Fibroblast of upper back skin (primary cell): ENCODE measurements at places on chromosomes 5 and 9.

- DNase-seq: no peak
These were observed 483.7 kb downstream of the ENC1 start for GRCh38 chr5:74156728-74157383.

- no peak for DNase-seq
These were observed 124.1 kb downstream of the FAM174A start for GRCh38 chr5:100659080-100659795.

- no peak for DNase-seq
These were observed 1.1 kb downstream of the OSTF1 start for GRCh38 chr9:75089373-75089766.

DNA sequence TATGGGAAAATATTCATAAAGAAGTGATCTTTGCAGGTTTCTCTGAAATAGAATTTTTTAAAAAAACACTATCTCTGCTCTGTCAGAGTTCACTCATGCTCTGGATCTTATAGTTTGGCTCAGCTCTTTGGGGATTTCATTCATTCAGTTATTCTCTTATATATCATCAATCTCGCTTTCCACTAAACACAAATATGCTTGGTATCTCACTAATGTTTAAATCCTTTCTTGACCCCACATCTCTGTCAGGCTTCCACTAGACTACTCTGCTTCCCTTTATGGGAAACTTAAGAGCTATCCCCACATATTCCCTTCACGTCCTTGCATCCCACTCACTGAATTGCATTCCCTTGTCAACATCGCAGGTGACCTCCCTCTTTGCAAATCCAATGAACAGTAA, 396.1 kb downstream of the ENC1 start:
- peak; percentile 66 for DNase-seq

DNA sequence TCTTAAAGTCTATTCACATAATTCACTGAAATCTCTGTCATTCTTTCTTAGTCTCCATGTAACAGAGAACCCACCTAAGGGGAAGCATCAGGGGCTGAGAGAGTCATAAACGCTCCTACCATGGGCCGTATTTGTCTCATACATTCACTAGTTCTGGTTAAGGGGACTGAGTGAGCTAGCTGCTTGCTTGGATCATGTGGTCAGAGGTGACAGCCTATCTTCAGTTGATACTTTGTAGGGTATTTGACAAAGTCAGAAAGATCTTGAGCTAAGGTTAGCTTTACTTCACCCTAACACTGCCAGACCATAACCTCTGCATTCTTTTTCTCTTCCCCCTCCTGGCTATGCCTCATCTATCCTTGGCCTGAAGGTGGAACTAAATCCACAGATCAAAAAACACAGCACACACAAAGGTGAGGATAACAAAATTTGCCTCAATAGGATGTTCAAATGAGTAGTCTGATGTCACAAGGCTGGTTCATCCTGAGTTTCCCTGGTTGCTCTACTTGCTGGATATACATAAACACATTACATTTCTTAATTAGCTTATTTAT, 66.5 kb downstream of the MARCHF3 start:
- no peak for DNase-seq

GRCh38 chr5:172437445-172438318, 16.6 kb downstream of the SH3PXD2B start:
- DNase-seq: peak; percentile 88

- no peak for DNase-seq
These were observed 64.2 kb upstream of the OLFM1 start for GRCh38 chr9:135023088-135023785.

DNA sequence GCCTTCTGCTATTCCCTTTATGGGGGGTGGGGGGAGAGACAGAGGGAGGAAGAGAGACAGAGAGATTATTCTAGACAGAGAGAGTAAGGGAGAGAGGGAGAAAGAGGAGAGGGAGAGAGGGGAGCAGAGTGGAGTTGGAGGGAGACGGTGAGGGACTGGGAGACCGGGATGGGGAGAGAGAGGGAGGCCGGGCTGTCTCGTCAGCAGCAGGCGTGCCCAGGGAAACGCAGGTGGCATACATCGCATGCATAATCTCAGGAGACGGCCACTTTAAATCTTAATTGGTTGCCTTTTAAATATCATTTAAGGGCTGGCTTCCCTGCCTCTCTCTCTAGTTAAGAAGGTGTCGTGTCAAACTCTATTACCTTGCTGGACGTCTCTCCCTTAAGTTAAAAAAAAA, 8.4 kb downstream of the IRX4 start:
- DNase-seq: no peak

DNA sequence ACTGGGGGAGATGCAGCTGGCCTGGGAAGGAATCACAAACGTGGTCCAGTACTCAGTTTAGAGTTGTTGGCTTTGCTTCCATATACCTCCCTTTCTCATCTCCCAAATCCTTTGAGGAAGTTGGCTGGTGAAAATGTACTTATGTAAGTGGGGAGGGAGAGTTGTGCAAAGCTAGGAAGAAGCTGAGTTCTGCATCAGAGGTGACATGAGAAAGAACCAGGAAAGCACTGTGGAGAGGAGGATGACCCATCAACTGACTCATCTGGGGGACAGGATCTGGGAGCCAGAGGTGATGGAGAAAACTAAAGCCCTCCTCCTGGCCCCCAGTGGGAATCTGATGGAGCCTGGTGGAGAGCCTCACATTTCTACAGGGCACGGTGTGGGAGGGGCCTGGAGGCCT, 16.2 kb downstream of the KCNMB1 start:
- DNase-seq: no peak

- no peak for DNase-seq
These were observed 300.3 kb downstream of the ZNF608 start for GRCh38 chr5:124446120-124446519.

- no peak for DNase-seq
These were observed 1156.4 kb downstream of the FOXD4L5 start for GRCh38 chr9:64128572-64128971.

GRCh38 chr5:175517824-175518450, 39.6 kb downstream of the SFXN1 start:
- DNase-seq: peak; percentile 64

GRCh38 chr5:95256991-95257390, 27.9 kb downstream of the MCTP1 start:
- DNase-seq: peak; percentile 10

GRCh38 chr5:145203193-145203592, 631.9 kb downstream of the PRELID2 start:
- no peak for DNase-seq

DNA sequence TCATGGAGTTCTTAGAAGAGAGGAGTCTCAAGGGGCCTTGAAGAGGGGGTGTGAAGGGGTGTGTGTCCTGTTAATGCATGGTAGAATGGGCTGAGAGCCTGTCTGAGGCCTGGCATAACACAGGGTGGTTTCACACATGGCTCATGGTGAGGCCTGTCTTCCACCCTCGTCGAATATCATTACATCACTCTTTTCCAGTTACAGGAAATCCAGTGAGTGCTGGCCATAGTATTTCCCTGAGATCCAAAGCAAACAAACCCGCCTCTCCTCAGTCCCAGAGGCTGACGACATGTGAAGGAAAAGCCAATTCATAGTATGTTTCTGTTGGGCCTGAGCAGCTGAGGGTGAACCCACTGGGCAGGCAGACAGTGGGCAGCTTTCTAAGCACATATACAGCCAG, 159.4 kb upstream of the NR3C1 start:
- peak; percentile 74 for DNase-seq

- no peak for DNase-seq
These were observed 109.3 kb upstream of the CPEB4 start for GRCh38 chr5:173778784-173779304.

DNA sequence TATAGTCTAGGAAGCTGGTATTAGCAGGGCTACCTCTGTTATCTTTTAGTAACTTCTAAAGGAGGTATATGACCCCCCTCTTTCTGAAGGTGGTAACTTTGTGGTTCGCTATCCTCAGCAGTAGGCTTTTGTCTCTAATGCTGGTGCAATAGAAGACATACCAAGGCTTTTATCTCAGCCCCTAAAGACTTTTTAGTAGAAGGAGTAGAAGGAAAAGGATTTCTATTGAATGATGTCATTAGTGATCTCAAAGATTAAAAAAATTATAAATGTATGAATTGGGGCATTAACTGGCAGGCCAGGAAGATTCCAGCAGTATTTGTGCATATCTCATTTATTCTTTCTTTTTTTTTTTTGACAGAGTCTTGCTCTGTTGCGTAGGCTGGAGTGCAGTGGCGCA, 78.2 kb downstream of the RAI14 start:
- peak; percentile 62 for DNase-seq

GRCh38 chr9:128138001-128138400, 10.5 kb upstream of the PTGES2 start:
- DNase-seq: no peak

DNA sequence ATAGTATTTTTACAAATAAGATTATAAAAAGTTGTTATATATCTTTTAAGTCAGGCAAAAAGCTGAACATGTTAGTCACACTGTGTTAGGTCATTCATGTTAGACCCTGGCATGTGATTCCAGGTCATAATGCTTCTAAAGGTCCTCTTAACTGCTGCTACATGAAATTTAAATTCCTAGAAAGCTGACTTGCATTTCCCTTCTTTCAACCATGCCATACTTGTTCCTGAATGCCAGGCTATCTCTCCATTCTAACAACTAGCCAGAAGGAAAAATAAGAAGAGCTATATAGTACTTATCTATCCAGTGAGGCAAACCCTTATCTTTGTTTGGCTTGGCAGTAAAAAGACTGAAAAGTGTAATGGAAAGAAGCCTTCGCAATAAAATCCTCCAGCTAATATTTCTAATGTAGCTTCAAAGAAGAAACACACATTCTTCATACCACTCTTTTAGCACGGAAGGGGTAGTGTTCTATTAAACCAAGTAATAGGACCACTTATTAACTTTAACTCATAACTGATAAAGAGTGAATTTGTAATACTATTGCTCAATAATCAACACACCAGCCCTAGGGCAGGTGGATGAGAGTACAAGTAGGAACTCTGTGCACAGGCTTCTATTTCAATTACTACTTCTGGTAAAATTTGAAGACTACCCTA, 310.2 kb downstream of the PDE4D start:
- DNase-seq: no peak
